ENCODE measurements at places on chromosomes 3 and 15.

DNA sequence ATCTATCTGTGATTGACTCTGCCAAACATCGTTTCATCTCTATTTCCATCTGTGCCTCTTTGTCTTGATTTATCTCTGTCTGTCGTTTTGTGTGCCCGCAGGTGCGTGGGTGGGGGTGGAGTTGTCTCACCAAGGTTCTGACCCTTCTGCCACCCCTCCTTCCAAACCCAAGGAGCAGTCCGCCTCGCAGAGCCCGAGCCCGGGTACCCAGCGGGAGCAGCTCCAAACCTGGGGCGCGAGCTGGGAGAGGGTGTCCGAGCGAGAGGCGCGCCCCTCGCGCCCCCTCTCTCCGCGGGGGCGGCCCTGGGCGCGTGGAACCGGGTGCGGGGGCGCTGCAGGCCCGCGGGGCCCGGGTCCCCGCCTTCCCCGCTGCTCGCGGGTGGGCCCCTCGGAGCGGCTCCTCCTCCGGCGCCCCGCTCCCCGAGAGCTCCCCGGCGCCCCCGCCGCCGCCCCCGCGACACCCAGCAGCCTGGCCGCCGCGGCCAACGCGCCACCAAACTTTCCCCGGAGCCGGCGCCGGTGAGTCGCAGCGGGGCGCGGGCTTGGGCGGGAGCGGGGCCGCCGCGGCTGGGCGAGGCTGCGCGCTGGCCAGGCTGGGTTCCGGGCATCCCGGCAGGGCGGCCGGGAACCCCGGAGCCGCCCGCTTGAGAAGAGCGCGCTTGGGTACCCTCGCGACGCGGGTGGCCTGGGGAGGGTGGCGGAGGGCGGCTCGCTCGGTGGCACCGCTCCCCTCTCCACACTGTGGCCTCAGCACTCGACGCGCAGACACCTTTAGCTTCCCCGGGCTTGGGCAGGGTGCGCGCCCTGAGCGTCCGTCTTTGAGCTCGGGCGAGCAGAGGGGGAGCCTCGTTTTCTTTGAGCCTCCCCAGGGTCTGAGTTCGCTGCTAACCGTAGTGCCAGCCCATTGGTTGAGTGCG lies at the start of gene HRH1:
Gene HRH1 (plus strand): TSS at position 458 of the 917 bp plus-strand sequence. CDS start 104,545 bp downstream, outside the sequence.
- DNase-seq = no peak

- DNase-seq = no peak
Observed at GRCh38 chr3:77048186-77048585, 8.3 kb downstream of the ROBO2 start.

- DNase-seq = no peak
Observed at GRCh38 chr3:190224456-190224855, 97.8 kb downstream of the CLDN1 start.

GRCh38 chr3:159029306-159030026 lies 227.6 kb downstream of the MFSD1 start:
- DNase-seq = no peak

DNA sequence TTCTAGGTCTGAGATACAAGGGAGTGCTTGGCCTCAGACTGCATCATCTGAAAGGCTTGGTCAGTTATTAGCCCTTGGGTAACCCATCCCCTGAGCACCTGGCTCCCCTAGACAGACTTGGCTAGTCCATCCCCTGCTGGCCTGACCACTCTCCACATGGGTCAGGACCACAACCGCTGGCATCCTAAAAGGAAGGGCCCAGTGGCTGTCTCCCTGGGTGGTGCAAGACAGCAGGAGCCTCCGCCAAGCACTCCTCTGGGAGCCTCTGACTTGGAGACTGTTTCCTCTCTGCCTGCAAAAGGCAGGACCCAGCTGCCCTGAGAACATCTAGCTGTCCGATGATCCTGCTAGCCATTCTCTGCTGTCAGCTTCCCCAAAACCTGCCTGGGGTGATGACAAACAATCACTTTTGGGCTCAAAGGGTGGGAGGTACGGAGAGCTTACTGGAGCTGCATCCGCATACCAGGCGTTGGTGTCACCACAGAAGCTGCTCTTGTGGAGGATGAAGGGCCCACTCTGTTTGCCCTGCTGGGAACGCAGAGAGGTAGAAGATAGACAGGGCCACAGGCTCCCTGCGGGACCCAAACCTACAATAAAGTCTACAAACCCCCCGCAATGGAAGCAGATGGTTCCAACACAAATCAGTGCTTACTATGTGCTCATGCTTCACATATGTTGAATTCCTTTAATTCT lies 108.0 kb upstream of the PRR20G start:
- no peak for DNase-seq

DNA sequence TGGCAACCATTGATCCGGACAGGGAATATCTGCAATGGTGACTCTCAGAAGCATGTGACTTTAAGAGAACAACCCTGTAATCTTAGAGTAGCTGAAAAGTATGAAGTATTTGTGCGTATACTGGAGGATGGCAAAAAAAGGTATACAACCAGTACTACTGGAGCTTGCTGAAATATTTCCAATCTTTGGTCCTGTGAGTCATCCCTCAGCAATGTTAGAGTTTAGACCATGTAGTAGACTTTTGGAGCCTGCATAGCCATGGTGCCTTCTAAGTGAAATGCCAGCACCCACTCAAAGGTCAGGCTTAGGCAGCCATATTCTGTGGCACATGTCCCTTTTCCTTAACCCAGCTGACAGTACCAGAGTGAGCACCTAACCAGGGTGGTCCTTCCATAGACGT lies 429.4 kb downstream of the NTRK3 start:
- no peak for DNase-seq

DNA sequence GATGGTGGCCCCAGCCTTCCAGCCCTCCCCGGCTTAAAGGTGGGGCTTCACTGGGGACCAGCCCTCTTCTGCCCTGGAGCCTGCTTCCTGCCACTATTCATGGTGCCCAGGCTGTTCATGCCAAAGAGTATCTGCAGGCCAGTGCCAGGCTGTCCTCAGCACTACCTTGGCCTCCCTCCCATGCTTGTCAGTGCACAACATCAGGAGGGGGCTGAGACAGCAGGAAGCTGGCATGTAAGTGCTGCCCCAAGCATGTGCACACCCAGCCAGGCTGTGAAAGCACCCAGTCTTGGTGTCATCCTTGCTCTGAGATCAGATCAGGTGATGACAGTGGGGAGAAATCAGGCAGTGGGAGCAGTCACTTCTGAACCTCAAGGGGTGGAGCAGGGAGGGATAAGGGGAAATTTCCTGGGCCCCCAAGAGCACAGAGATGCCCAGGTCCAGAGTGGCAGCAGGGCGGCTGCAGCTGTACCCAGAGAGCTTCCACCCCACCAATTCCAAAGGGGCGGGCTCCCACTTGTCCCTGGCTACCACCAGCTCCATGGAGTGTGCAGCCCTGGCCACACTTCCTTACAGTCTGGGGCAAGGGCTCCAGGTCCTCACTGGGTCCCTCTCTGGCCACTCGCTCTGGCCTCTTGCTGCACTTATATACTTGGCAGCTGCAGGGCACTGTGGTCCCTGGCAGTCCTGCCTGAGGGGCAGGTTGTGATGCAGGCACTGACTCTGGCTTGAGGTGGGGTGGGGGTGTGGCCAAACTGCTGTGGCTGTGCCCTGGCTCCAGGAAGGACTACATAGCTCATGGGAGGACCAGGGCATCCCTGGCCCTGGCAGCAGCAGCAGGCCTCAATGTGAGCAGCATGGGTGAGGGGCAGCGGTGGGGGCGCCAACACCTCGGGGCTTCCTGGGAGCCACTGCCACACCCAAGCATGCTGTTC lies 91.4 kb upstream of the TNFSF10 start:
- DNase-seq = no peak

DNA sequence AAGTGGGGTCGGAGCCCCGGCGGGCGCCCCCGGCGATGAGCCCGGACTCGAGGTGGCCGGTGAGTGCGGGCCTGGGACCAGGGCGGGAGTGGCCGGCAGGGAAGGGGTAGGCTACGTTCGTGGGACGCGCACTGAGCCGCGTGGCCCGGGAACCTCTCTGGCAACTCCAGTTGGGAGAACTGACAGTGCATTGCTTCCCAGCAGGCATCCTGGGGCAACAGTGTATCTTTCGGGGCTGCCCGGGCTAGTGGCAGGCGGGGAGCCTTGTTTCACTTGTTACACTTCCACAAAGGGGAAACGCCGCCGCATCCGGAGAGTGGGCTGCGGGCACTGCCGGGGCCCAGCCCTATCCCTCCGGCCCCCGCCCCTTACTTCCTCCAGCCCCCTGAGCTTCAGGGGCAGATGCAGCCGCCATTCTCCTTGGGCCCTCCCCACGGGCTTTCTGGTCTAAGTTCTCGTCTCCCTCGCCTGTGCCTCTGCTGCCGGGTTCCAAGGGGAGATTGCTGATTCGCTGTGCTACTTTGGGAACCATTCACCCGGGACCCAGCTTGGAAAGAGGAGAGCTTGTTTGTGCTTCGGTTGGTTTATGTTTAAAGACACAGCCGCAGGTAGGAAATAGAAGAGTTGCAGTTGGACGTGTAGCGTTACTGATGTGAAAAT lies 675 bp downstream of the BRPF1 start:
- no peak for DNase-seq

GRCh38 chr15:101441696-101442095 lies 47.8 kb downstream of the PCSK6 start:
- no peak for DNase-seq

GRCh38 chr3:177220136-177220974 lies 23.1 kb upstream of the TBL1XR1 start:
- DNase-seq = no peak

- DNase-seq = no peak
Observed at GRCh38 chr3:53016236-53016635, 29.6 kb downstream of the SFMBT1 start.

DNA sequence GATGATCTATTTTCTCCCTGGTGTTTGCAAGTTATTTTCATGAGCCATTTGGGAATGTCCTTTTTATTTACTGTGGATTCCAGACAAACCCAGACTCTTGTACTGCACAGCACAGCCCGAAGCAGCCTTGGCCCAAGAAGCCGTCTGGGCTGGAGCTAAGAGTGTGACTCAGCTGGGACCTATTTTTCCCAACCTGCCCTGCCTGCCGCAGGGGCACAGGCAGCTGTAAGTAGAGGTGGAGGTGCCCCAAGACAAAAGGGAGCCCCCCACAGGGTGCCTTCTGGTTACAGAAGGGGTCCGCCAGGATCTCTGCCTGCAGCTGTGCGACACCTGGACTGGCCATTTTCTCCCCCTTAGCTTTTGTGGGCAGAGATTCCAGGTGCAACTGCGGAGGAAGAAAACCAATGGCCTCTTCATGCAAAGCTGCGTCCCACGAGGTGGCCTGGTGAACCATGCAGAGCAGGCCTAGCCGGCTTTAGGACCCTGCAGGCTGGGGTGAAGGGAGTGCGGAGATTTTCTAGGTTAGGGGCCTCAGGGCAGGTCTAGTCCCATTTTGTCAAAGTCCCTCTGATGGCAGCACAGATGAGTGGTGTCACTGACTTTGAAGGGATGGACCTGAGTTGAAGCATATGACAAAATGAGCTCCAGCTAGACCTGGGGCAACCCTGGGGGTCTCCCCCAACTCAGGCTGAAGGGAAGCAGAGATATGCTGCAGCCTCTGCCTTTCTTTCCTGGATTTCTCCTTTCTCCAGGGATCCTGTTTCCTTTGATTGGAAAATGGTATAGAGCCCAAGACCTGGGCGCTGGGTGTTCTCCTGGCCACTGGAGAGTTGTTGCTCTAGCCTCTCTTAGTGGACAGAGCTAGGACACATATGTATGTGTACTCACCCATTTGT lies 131.2 kb downstream of the KLF13 start:
- DNase-seq = no peak

- no peak for DNase-seq
Observed at GRCh38 chr3:123833398-123833785, 50.7 kb downstream of the MYLK start.

- DNase-seq = no peak
Observed at GRCh38 chr15:101573951-101574350, 78.2 kb downstream of the TM2D3 start.

DNA sequence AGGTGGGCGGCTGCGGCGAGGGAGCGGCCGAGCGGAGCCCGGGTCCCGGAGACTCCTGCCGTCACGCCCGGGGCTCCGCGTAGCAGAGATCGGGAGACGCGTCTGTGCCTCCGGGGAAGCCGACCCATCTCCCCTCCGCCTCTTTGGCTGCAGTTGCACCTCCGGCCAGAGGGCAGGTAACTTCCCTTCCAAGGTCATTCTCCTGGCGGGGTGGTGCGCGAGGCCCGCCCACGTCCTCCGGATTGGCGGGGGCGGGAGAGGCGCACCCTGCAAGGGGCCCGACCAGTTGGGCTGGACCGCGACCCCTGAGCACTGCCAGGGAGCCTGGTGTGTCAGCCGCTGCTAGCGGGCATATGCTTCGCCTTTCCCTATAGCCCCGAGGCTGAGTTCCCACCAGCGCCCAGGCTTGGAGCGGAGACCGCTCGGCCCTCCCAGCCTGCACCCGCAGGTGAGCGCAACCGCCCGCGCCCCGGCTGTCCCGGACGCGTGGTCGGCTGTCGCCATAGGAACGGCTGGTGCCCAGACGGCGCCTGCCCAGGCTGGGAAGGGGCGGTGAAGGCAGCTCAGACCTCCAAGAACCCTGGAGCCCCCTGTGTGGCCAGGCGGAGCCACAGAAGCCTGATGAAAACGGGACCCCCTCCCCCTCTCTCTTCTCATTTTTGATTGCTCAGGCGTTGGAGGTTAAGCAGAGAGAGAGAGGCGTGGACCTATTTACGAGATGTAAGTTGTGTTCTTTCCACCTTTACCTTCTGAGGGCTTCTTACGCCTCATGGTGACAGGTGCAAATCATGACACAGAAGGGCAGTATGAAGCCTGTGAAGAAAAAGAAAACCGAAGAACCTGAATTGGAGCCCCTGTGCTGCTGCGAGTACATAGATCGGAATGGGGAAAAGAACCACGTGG lies 453 bp downstream of the ZDHHC23 start:
- DNase-seq = no peak

DNA sequence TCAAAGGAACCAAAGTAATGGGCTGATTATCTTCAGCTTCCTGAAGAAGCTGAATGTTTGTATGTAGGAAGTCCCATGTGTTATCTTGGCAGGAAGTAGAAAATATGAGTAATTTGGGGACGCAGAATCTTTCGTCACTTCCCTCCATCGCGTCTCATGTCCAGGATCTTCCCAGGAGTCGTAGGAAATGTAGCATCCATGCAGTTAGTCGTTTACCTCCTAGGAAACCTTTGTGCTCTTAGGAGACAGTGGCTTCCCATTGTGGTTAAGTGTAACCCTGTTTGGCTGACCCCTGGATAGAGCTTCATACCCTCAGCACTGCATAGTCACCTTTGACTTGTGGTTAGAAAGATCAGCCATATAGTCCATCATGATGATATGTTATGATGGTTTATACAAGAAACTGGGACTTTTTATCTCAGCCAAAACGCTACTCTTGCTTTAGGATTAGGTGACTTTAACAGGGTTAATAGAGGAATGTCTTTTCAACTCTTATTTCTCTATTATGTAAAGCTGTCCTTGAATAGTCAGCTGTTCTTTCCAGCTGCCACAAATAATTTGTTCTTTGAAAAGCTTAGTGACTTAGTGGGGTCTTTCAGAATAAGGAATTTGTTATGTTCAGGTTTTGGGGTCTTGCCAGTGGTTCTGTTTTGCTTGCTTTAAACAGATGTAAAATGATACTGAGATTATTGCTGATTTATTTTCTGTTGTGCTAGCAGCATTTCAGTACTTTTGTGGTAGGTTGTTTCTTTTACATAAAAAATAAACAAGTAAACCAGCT lies 92.2 kb downstream of the KLHL25 start:
- DNase-seq = no peak

GRCh38 chr15:76861815-76862397 lies 43.2 kb downstream of the SCAPER start:
- no peak for DNase-seq
